Stimulated activated CD4-positive, alpha-beta T cell treated with anti-CD3 and anti-CD28 coated beads, TNF-alpha, amount 100 ng/mL, for 48 hours (primary cell): ENCODE measurements at places on chromosomes 4 and X.

DNA sequence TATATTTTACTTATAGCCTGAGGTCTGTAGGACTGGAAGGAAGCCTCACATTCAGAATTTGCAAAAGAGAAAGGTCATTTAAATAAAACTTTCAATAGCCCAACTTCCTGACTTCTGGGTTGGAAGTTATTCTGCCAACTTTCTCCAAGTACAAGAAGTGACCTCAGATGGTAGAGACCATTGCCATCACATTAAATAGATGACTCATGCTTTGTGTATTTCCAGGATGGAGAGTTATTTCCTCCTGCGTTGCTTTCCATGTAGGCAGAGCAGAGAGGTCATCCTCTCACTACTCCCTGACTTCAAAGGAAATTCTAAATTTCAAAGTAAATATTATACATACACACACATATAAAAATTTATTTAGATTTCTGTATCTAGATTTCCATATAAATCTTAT lies 73.0 kb upstream of the NR3C2 start:
- DNase-seq: no peak

GRCh38 chrX:38277136-38277535 lies 50.2 kb downstream of the RPGR start:
- DNase-seq: no peak

DNA sequence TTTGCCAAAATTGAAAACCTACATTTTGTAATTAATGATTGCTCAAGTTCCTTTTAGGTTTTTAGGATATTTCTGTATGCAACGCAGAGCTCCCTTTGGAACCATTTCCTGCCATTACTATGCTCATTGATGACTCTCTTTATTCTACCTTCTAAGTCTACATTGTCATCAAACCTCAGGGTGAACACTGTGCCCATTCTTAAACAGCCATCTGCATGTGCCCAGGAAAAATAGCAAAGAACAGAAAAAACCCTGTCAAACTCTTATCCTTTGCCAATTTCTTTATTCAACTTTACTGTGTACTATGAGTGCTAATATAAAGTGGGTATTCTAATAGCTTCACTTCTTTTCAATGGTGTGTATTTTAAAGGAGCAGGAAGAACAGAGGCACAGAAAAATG lies 1455.9 kb downstream of the ADGRL3 start:
- no peak for DNase-seq

DNA sequence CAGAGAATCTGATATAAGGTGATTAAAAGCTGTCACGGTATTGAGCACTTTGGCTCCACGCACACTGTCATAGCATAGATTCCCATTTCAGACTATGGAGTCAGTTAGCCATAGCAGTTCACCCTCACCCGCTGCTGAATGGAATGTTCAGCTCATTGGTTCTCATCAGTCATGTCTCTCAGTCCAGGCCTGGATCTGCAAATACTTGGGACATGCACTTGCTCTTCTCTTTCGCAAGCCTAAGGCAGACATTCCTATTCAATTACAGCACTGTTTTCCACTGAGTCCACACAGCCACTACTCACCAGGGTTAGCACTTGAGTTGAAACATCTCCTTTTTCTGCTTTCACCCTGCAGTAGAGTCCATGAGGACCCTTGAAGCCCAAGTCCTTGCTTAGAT lies 30.6 kb upstream of the SCML1 start:
- DNase-seq: no peak

DNA sequence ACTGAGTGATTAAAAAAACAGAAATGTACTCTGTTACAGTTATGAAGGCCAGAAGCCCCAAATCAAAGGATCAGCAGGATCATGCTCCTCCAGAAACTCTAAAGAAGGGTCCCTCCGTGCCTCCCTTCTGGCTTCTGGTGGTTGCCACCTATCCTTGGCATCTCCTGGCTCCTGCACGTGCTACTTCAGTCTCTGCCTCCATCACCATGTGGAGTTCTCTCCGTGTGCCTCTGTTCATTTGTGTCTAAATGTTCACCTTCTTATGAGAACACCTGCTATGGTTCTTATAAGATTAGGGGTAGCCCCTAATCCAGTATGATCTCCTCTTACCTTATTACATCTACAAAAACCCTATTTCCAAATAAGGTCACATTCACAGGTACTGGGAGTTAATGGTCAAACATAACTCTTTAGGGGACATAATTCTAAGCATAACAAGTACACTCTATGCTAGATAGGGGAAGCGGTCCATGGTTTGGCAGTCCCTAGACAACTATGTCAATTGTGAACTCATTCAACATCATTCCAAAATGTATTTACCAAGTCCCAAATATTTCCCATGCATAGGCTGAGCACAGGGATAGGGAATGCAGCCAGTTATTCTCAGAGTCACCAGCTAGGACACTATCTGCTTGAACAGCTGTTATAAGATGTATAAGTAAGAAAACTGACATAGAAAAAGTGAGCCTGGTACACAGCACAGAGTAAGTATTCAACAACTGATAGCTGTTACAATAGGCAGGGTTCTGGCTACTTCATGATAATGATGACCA lies 295.5 kb upstream of the BOD1L1 start:
- DNase-seq: no peak

- DNase-seq: no peak
These were observed 141.0 kb downstream of the CORIN start for GRCh38 chr4:47696823-47697222.

DNA sequence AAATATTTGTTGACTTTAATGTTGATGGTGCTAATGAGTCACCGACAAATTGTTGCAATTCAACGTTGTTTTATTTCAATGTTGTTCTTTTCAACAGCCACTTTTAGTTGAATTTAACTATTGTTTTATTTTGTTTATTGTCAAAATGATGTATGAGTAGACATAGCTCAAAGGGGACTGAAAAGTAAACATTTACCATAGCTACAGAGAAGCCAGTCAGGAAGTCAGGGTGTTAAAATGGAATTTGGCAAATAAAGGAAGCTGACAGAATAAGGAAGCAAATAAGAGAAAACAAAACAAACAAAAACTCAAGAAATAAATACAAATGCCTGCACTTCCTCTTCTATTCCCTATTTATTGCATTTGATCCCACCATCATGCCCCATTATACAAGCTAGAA lies 648.4 kb upstream of the HTR2C start:
- no peak for DNase-seq
